Coronary artery (tissue), 2 donors: ENCODE measurements at places on chromosomes 7 and 10.

DNA sequence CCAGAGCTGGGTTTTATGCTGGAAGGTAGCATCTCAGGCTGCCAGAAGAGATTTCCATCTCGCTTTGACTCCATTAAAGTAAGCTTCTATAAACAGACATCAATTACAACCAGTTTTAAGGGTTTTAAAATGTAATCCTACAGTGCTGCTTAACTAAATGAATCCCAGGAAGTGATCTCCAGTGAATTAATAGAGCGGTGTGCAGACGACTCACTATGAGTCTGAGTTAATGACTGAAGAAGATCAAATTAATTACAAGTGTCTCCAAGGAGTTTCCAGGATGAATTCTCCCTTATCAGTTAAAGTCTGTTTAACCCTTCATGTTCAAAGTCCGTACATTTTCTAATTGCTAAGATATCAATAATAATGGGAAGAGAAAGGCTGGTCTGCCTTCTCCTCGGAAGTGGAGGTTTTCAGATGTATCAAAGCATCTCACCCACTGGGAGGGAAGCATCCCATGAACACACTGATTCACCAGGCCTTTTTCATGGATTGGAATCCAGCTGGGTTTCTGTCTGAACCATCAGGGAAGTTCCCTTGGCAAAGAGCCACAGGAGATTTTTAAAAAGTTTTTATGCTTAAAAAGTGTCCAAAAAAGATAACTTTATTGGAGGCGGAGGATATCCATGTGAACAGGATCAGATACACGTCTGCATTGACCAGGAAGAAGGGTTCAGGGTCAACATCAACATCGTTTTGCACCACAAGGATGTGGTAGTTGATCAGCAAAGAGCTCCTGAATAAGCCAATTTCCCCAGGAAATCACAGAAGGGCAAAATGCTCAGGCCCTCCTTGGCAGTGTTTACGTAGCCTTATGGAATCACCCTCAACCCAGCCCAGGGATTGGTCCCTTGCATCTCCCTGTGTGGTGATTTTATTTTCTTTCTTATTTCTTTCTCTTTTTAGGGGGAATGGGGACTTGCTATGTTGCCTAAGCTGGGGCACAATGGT is 288.2 kb downstream of the POU6F2 start:
- DNase-seq: no peak

DNA sequence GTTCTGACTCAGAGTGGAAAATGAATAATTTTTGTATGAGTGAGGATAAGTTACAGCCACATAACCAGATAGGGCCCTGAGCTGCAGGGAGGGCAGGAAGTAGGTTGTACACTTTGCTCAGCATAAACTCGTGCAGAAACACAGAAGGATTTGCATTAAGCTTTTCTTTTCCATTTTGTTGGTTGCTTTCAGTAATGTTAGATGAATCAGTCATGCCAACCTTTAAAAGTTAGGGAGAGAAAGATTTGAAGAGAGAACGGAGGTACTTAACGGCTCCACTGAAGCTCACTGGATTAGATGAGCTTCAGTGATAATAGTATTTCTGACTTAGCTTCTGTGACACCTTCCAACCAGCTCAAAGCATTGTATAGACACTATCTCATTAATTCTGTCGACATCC is 348.1 kb downstream of the GATA3 start:
- no peak for DNase-seq

DNA sequence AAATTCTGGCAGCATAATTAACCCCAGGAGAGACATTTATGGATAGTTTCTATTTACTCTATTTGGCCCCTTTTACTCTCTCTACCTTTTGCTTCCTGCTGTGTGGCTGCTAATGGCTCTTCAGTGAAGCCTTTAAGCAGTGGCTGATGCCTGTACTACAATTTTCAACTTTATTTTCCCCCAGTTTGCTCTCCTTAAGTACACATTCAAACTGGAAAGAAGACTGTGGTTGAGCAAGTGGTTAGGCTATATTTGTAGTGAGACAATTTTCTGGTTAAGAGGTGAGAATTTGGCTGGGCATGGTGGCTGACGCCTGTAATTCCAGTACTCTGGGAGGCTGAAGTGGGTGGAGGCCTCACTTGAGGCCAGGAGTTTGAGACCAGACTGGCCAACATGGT is 8.5 kb upstream of the RSBN1L start:
- DNase-seq: no peak

GRCh38 chr7:85529831-85530230 is 343.0 kb upstream of the SEMA3D start:
- no peak for DNase-seq

GRCh38 chr7:123714296-123715080 is 34.3 kb downstream of the WASL start:
- DNase-seq: no peak

DNA sequence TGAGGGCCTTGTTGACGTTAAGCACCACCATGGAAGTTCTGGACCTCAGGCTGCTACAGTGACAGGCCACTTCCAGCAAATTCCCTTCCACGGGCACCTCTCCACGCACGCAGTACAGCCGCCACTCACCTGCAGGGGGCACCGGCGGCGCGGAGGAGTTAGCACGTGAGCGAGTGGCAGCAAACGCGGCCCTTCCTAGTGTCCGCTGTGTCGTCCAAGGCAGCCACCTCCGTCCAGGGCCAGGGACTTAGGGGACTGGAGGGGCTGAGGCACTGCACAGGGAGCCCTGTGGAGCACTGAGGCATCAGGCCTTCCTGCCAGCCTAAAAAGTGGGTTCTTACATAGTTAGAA is 164.4 kb downstream of the SVIL start:
- DNase-seq: peak; percentile 64

DNA sequence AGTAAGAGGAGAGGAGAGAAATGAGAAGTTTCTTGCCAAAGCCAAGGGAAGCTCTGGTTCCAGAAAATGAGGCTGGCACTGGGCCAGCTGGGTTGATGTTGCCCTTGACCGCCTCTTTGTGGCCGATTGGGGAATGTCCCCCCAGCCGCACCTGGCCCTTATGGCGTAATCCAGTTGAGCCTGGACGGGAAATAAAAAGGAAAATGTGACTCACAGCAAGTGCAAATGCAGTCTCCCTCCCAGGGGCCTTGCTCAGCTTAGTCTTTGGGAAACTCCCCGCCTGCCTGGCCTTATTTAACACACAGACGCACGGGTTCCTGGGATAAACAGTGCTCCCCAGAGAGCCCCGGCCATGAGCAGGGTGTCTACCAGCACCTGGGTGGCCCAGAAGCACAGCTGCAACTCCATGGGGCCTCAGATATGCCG is 174.8 kb downstream of the KIAA1217 start:
- peak; percentile 93 for DNase-seq

GRCh38 chr10:91684841-91685240 is 52.0 kb upstream of the PPP1R3C start:
- no peak for DNase-seq

GRCh38 chr7:6344278-6344677 is 71.9 kb upstream of the CYTH3 start:
- no peak for DNase-seq

GRCh38 chr7:7795203-7795602 is 76.8 kb upstream of the RPA3 start:
- DNase-seq: no peak

DNA sequence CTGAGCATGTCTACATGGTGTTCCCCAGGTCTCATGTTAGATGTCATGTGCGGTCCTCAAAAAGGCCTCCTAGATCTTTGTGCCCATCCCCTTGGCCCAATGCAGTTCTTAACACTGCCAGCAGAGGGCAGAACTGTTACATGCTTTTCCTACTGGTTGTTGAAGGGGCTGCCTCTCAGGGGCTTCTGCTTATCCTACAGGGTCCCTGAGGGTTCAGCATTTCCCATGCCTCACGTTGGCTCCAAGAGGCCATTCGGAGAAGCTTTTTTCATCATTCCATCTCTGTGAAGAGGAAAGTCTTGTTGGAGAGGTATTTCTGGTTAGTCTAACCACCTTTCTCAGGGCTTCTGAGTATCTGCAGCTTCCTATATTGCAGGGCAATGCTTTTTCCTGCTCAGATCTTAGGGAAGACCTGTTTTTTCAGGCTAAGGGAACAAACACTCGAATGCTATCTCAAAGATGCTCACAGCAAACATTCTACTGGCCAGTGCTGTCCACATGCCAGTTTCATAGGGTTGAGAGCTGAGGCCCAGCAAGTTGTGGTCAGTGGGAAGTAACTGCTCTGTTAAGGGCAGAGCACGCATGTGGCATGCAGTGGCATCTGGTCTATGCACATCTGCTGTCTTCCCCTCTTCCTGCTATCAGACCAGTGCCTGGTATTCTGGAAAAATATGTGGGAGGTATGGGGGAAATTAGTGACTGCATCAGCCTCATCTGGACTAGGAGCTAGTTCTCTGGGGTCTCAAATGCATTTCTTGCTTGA is 31.5 kb downstream of the MBL2 start:
- DNase-seq: no peak

- no peak for DNase-seq
Observed at GRCh38 chr7:20236790-20237189, 19.6 kb upstream of the MACC1 start.

- no peak for DNase-seq
Observed at GRCh38 chr10:59085711-59086502, 90.5 kb upstream of the PHYHIPL start.

DNA sequence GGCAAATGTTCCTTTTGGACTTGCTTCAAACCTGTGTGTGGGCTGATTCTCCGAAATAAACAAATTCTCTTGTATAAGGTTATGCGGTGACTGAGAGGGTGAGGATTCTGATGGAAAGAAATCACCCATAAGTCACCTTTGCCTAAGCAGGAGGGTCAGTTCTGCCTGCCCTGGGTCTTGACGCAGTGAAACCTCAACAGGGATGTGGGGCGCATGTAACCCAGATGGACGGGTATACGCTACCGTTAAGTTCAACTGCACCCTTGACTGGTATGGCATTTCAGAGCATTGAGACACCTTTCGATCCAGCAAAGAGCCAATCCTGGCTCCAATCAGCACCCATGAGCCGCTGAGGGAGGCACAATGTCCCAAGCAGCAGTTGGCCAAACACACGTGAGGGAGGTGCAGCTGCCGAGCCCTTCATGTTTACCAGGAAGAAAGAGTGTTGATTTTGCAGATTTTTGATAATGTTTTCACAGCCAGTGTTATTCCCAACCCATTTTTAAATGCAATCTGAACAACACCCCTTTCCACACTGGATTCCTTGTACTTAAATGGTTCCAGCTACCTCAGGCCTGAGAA is 48.1 kb downstream of the SORBS1 start:
- no peak for DNase-seq
